Tibial nerve (tissue), 4 donors: ENCODE measurements at places on chromosomes 12 and 14.
A peak's percentile ranks its signal among the peaks of the same experiment; 100 is the strongest.

GRCh38 chr12:77685112-77685511 lies 145.6 kb upstream of the NAV3 start:
- H3K27me3 ChIP-seq, result no peaks in the 10 kb centered on the region
- no peaks in the 10 kb centered on the region for H3K36me3 ChIP-seq

- no peak overlapping the region for H3K4me3 ChIP-seq
- no peaks in the 10 kb centered on the region for H3K36me3 ChIP-seq
- no peaks in the 10 kb centered on the region for H3K27me3 ChIP-seq
- H3K4me1 ChIP-seq, result no peaks in the 10 kb centered on the region
- H3K27ac ChIP-seq, result no peak overlapping the region
Observed at GRCh38 chr12:59179231-59179630, 258.9 kb upstream of the LRIG3 start.

GRCh38 chr12:28539691-28540323 lies 349.6 kb downstream of the CCDC91 start:
- no peak overlapping the region for H3K27ac ChIP-seq
- H3K4me3 ChIP-seq, result no peak overlapping the region
- no peaks in the 10 kb centered on the region for H3K4me1 ChIP-seq
- DNase-seq, result no peak

DNA sequence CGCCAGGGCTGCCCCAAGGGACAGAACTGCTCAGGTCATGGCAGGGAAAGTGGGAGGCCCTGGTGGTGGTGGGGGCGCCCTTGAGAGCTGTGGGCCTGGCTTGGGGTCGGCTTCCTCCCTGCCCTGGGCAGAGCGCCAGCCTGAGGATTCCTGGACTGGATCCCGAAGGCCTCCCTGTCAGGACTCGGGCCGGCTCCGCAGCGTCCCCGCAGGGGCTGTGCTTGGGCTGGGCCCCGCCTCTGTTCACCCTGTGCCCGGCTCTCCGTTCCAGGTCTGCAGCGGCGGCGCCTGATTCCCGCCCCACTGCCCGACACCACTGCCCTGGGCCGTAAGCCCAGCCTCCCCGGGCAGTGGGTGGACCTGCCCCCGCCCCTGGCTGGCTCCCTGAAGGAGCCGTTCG lies 39.9 kb downstream of the KIF26A start:
- no peak overlapping the region for H3K4me3 ChIP-seq
- H3K27me3 ChIP-seq, result peaks cover 2% of the 10 kb centered on the region
- no peaks in the 10 kb centered on the region for H3K4me1 ChIP-seq
- H3K27ac ChIP-seq, result no peak overlapping the region
- no peak for DNase-seq

DNA sequence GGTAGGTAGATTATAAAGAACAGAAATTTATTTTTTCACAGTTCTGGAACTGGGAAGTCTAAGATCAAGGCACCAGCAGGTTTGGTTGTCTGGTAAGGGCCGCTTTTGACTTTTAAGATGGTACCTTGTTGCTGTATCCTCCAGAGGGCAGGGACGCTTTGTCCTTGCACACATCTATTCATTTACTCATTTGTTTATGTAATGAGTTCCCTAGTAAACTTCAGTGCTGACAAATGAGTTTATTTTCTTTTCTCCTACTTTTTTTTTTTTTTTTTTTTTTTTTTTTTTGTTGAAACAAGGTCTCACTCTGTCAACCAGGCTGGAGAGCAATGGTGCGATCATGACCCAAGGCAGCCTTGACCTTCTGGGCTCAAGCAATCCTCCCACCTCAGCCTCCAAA lies 195.7 kb downstream of the FBXL14 start:
- no peaks in the 10 kb centered on the region for H3K36me3 ChIP-seq
- no peaks in the 10 kb centered on the region for H3K27me3 ChIP-seq
- H3K4me1 ChIP-seq, result no peaks in the 10 kb centered on the region
- no peak for DNase-seq
- H3K27ac ChIP-seq, result no peak overlapping the region

DNA sequence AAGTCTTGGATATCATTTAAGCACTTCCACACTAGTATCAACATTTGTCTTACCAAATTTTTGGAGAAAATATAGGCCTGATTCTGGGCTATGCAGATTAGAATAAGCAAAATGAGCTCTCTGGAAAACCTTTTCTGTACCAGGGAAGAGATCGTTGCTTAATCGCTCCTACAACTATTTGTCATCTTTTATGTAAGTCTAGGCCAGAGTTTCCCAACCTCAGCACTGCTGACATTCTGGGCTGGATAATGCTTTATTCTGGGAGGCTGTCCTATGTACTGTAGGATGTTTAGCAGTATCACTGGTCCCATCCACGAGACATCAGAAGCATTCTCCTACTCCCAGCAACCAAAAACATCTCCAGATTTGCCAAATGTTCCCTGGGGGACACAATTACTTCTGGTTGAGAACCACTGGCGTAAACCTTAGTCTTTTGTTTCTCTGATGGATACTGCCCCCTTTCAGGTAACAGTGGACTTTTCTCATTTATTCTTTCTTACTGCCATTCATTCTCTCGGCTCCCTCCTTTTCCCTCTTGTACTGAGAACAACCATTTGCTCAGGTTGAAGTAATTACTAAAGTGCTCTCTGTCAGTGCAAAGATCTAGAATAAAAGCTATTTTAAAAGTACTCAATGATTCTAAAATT lies 316.9 kb upstream of the E2F7 start:
- H3K4me3 ChIP-seq, result no peak overlapping the region
- H3K4me1 ChIP-seq, result peaks cover 3% of the 10 kb centered on the region
- no peaks in the 10 kb centered on the region for H3K36me3 ChIP-seq
- no peak overlapping the region for H3K27ac ChIP-seq
- H3K27me3 ChIP-seq, result no peaks in the 10 kb centered on the region

- H3K27ac ChIP-seq, result no peak overlapping the region
- H3K4me3 ChIP-seq, result no peak overlapping the region
- H3K4me1 ChIP-seq, result no peaks in the 10 kb centered on the region
- DNase-seq, result no peak
Observed at GRCh38 chr12:1566449-1567135, 27.8 kb downstream of the FBXL14 start.

DNA sequence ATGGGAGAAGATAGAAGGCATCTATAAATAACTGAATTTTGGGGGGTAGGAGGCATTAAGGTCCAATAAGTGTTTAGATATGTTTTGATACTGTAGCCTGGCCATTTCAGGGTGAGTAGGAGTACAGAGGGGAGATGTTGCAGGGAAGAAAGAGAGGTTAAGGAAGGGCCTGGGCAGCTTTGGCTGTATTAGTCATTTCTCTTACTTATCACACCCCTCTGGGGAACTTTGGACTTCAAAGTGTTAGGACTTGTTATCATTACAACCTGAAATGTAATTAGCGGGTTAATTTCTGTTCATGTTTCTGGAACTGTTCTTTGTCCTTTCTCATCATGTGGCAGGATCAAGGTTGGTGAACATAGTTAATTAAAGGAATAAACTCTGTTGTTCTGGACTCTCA lies 40.3 kb downstream of the SUSD6 start:
- no peaks in the 10 kb centered on the region for H3K36me3 ChIP-seq
- H3K27me3 ChIP-seq, result no peaks in the 10 kb centered on the region
- no peak overlapping the region for H3K4me3 ChIP-seq
- DNase-seq, result no peak

DNA sequence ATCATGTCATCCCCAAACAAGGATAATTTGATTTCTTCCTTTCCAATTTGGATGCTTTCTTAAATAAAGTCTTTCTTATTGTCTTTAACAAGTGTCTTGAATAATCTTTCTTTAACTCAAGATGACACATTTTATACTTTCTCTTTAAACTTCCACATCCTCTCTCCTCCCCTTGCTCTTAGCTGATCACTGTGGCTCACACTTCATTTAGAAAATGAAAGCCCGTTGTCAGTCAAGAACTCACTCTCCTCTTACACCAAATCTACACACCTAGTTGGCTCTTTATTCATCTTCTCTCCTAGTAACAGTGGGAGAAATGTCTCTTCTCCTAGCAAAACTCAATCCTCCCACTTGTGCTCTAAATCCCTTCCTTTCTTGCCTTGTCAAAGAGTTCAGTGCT lies 10.4 kb upstream of the RMST start:
- no peak overlapping the region for H3K4me3 ChIP-seq
- H3K27me3 ChIP-seq, result no peaks in the 10 kb centered on the region
- no peaks in the 10 kb centered on the region for H3K36me3 ChIP-seq
- DNase-seq, result no peak

DNA sequence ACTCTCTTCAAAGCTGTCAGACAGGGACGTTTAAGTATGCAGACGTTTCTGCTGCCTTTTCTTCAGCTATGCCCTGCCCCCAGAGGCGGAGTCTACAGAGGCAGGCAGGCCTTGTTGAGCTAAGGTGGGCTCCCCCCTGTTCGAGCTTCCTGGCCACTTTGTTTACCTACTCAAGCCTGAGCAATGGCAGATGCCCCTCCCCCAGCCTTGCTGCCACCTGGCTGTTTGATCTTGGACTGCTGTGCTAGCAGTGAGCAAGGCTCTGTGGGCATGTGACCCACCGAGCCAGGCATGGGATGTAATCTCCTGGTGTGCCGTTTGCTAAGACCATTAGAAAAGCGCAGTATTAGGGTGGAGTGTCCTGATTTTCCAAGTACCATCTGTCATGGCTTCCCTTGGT lies 900.4 kb upstream of the MDGA2 start:
- H3K4me3 ChIP-seq, result no peak overlapping the region
- H3K4me1 ChIP-seq, result no peaks in the 10 kb centered on the region
- no peak overlapping the region for H3K27ac ChIP-seq

- H3K27me3 ChIP-seq, result no peaks in the 10 kb centered on the region
- H3K27ac ChIP-seq, result peak overlapping the region; percentile 49
- H3K4me1 ChIP-seq, result peaks cover 49% of the 10 kb centered on the region
- no peak overlapping the region for H3K4me3 ChIP-seq
Observed at GRCh38 chr12:53060721-53061276, 10.9 kb downstream of the TNS2 start.

GRCh38 chr14:92724516-92725340 lies 23.7 kb downstream of the LGMN start:
- DNase-seq, result no peak
- no peaks in the 10 kb centered on the region for H3K36me3 ChIP-seq
- peaks cover 11% of the 10 kb centered on the region for H3K4me1 ChIP-seq
- H3K27ac ChIP-seq, result peak overlapping the region; percentile 36
